ENCODE measurements at places on chromosomes 4 and X. TPM values are rescaled to one million over a fixed set of nuclear protein-coding genes. Genes with fewer than 3 reads are reported as not detected.
A peak's percentile ranks its signal among the peaks of the same experiment; 100 is the strongest.

Gene TMSB4X
- 8,001 TPM for total RNA-seq

Gene SLC4A4
- total RNA-seq, result 3.1 TPM

GRCh38 chrX:110123331-110123782 is 120.4 kb downstream of the TMEM164 start:
- no peaks in the 10 kb centered on the region for H3K27me3 ChIP-seq
- no peak overlapping the region for H3K4me3 ChIP-seq
- H3K4me1 ChIP-seq, result no peaks in the 10 kb centered on the region
- DNase-seq, result no peak

GRCh38 chr4:68299492-68300457 is 50.1 kb downstream of the YTHDC1 start:
- no peak overlapping the region for H3K4me3 ChIP-seq
- no peak overlapping the region for H3K27ac ChIP-seq
- DNase-seq, result no peak
- H3K4me1 ChIP-seq, result no peaks in the 10 kb centered on the region
- no peaks in the 10 kb centered on the region for H3K36me3 ChIP-seq

DNA sequence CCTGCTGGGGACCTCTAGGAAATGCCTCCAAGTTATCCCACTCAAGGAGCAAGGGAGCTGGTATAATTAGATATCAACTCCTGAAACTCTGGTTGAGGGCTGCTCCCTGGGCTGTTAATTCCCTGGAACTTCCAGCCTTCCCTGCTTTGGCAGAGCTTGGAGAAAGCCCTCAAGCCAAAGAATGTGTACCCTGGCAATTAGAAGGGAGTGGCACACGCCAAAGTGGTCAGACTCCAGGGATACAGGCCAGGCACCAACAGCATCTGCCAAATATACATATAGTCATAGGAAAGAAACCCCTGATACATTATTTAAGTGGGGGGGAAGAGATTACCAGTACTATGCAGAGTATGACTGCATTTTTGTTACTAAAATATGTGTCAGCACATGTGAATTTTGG is 616.8 kb downstream of the BCOR start:
- DNase-seq, result no peak
- H3K27me3 ChIP-seq, result no peaks in the 10 kb centered on the region
- H3K36me3 ChIP-seq, result no peaks in the 10 kb centered on the region

DNA sequence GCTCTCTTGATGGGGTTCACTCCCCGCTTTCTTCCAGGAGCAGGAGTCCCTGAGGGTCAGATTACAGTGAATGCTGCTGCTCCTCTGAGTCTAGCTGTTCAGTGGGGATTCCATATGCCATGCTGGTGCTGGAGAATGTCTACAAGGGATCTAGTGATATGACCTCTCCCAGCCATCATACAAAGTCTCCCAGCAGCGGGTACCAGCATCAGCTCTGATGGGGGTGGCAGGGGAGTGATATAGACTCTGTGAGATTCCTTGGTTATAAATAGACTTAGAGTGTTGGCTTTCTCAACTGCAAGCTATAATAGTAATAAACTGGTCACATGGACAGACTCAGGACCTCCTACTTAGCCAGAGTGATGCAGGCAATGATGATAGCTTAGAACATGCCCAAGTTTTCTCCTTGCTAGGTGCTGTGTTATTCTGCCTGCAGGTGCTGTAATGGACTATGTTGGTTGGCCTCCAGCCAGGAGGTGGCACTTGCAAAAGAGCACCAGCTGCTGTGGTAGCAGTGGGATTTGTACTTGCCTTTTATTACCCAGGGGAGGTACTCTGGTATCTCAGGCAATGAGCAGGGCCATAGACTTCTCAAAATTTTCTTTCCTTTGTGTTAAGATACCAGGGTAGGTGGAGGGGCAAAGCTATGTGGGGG is 202.9 kb downstream of the CHIC1 start:
- no peaks in the 10 kb centered on the region for H3K36me3 ChIP-seq
- H3K4me1 ChIP-seq, result peaks cover 2% of the 10 kb centered on the region
- no peaks in the 10 kb centered on the region for H3K27me3 ChIP-seq
- H3K4me3 ChIP-seq, result no peak overlapping the region
- no peak overlapping the region for H3K27ac ChIP-seq

DNA sequence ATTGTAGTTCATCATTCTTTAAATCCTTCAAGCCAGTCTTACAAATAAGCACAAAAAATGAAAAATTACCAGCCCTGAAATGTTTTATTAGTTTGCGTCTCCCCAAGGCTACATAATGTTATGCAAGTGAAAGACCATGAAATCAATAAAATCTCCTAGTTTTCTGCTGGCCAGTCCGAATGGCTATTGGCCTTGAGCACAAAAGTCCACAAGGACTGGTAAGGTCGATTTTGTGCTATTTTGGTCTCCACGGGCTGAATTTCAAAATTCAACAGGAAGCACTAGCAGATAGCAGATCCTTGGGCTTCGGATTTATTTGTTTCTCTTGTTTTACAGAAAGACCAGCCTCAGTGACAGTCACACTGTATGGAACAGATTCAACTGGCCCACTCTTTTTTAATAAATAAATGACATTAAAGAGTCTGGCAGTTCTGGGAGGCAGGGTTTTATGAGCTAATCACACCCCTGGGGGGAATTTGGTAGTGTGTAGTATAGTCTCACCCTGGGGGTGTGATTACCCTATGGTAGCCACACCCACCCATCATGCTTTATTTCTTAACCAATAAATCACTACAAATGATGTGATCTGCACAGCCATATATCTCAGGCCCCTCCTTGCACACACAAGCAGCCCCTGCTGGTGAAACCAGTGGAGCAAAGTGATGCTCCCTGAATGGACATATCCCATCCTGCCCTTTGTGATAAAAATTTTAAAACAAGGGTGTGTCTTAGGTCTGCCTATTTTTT is 51.1 kb upstream of the TMEM33 start:
- H3K4me3 ChIP-seq, result no peak overlapping the region
- peaks cover 7% of the 10 kb centered on the region for H3K4me1 ChIP-seq
- no peaks in the 10 kb centered on the region for H3K36me3 ChIP-seq
- DNase-seq, result no peak
- peaks cover 55% of the 10 kb centered on the region for H3K27me3 ChIP-seq
- H3K27ac ChIP-seq, result no peak overlapping the region

DNA sequence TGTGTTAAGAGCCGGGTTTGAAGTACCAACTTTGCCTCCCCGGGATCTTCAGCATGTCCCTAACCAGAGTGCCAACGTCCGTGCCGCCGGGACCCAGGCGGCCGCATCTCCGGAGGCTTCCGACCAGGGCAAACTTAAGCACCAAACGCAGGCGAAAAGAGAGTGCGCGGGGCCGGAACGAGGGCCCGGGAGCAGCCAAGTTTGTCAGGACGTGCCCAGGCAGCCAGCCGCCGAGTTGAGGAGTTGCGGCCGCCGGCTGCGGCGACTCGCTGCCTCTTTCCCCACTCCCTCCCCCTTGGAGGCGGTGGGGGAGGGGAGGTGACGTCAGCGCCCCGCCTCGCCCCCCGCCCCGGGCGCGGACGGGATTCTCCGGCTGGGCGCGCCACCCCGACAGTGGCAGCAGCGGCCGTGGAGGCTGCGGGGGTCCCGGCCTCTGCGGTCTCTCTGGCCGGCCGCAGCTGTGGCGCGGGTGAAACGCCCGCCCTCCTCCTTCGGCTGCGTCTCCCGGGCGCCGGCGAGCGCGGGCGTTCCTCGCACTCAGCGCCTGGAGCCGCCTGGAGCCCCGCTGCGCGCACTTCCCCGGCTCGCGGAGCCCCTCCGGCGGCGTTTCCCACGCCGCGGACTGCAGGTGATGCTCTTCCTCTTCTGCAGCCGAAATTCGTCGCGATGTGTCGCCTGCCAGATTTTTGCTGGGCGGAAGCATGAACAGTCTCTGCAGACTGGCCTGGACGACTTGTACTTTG is 2.9 kb upstream of the FAT1 start:
- H3K27ac ChIP-seq, result peak overlapping the region; percentile 52
- DNase-seq, result peak; percentile 35
- H3K4me3 ChIP-seq, result peak overlapping the region; percentile 35
- peaks cover 1% of the 10 kb centered on the region for H3K36me3 ChIP-seq

DNA sequence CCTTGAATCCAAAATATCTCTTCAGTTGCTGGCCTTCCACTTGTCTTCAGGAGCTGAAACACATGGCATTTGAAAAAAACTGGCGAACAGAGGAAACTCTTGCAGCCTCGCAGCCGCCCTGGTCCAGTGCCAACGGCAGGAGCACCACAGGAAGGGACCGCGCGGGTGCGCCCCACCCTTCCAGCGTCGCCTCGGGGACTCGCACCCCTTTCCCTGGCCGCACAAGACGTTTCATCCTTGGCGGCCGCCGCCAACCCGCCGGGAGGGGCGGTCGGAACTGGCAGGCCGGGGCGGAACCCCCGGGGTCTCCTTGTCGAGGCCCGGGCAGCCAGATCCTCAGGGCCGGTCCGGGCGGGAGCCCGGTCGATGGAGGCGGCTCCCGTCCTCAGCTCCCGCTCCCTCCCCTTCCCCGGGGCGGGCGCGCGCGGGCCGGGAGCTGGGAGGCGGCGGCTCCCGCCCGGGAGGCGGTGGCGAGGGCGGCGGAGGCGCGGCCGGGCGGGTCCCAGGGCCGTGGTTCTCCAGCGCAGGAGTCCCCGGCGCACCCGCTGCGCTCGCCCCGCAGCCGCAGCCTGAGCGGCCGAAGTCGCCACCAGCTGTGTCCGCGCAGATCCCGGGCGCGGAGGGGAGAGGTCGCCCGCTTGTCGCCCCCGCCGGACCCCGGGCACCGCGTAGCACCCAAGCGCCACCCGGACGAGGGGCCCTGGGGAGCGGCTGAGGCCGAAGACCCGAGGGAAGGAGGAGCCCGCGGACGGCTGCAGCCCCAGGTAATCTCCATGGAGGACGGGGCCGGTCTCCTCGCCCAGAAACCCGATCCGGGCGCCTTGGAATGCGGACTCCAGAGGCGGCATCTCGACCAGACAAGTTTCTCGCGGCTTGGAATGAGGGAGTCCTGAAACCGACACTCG is 886 bp upstream of the NDST3 start:
- peak overlapping the region; percentile 67 for H3K4me3 ChIP-seq
- DNase-seq, result peak; percentile 30
- no peaks in the 10 kb centered on the region for H3K36me3 ChIP-seq
- peaks cover 7% of the 10 kb centered on the region for H3K4me1 ChIP-seq

DNA sequence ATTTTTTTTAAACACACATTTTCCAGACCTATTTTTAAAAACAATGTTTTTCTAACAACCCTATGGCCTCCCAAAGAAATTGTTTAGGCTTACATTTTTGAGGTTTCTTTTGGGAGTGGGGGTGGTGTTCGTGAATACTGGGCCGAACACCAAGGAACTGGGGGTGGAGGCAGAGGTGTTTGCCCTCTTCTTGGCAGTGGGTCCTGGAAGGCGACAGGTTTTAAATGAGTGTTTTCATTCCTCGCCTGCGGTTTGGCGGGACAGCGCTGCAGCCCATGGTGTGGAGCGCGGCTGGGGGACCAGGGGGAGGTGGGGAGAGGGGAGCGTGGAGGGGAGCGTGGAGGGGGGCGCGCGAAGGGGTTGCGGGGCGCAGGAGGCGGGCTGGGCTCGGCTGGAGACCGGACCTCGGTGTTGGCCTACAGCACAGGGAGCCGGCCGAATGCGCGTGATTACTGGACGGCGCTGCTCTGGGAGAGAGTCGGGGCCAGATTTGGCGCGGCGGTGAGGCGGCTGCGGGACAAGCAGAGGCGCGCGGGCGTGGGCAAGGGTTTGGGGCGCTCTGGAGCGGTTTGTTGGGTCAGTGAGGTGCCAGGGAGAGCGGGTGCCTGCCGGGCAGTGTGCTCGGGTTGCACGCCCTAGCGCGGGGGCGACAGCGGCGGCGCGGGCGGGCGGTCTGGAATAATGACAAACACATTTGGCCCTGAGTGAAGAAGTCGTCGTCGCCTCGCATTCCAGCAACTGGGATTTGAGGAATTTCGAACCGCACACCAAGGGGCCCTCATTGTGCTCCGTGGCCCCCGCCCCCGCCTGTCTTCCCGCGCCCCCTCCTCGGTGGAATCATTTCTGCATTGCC is 764 bp downstream of the PDGFRA start:
- H3K27me3 ChIP-seq, result peaks cover 91% of the 10 kb centered on the region
- H3K4me1 ChIP-seq, result peaks cover 19% of the 10 kb centered on the region
- H3K4me3 ChIP-seq, result no peak overlapping the region
- H3K36me3 ChIP-seq, result no peaks in the 10 kb centered on the region

DNA sequence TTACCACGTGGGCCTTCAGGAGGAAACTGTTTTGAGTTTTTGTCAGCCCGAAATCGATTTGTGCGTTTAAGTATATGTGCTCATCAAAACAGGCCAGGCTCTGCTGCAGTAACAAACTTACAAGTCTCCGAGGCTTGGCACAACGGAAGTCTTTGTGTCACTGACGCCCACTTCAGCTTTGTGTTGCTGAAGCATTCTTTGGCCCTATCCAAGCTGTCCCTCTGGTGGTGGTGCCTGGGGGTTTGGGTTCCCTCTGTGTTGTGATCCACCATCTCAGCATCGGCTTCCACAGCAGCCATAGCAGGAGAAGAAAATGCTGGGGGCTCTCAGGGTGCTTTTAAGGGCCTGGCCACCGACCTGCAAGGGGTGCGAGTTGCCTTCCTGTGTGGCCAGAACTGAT is 176.4 kb downstream of the PTTG2 start:
- H3K27me3 ChIP-seq, result no peaks in the 10 kb centered on the region
- H3K27ac ChIP-seq, result no peak overlapping the region
- H3K36me3 ChIP-seq, result peaks cover 64% of the 10 kb centered on the region

DNA sequence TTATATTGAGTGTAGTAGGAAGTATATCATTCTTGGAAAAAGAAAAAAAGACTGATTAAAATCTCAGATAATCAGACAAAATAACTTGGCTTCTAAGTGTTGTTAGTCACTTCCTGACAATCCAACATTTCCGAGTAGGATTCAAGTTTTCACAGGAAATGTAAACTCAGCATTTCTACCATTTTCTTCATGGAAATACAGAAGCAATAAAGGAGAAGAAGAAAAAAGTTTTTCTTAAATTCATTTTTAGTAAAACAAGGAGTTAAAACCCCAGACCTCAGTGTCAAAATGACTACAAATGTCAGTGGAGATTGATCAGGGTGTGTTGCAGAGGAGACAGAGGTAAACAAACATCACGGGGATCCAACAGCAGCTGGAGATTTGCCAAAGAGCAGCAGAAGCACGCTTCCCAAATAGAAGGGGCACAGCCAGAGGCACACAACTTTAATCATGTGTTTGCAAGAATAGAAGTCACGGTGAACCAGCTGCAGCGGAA is 129.3 kb upstream of the FAM9B start:
- H3K36me3 ChIP-seq, result peaks cover 3% of the 10 kb centered on the region
- no peaks in the 10 kb centered on the region for H3K27me3 ChIP-seq
- no peak for DNase-seq
- peaks cover 14% of the 10 kb centered on the region for H3K4me1 ChIP-seq
- no peak overlapping the region for H3K27ac ChIP-seq
- H3K4me3 ChIP-seq, result no peak overlapping the region

- H3K4me1 ChIP-seq, result peaks cover 18% of the 10 kb centered on the region
- H3K36me3 ChIP-seq, result no peaks in the 10 kb centered on the region
- H3K4me3 ChIP-seq, result peak overlapping the region; percentile 54
- peak; percentile 39 for DNase-seq
Observed at GRCh38 chr4:125316401-125316790, 1.6 kb downstream of the FAT4 start.

DNA sequence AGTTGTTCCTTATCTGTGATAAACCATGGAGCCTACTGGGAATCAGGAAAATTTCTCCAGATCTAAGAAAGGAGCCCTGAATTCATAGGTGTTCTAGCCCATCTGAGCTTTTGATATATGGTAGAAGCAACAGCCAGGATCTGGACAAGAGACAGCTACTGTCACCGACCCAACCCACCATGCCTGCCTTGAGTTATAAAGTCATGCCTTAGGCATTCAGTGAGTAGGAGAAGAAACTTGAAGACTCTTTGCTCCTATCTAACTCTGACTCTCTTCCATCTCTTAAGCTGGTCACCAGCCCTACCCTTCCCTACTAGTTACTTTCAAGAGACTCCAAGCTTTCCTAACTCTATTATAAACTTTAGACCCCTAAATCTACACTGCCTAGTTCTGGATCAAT is 83.9 kb upstream of the FAM9B start:
- peaks cover 2% of the 10 kb centered on the region for H3K27me3 ChIP-seq
- no peak for DNase-seq
- no peak overlapping the region for H3K4me3 ChIP-seq
- H3K36me3 ChIP-seq, result no peaks in the 10 kb centered on the region

Data from activated naive CD8-positive, alpha-beta T cell treated with anti-CD3 and anti-CD28 coated beads, Interleukin-2, amount 10 ng/mL, durations not matched to agents 7 days and 5 days (primary cell).